ENCODE measurements at places on chromosomes 5 and 9.

GRCh38 chr9:8366161-8366926 is 566.8 kb upstream of the DMAC1 start:
- no peak for DNase-seq

DNA sequence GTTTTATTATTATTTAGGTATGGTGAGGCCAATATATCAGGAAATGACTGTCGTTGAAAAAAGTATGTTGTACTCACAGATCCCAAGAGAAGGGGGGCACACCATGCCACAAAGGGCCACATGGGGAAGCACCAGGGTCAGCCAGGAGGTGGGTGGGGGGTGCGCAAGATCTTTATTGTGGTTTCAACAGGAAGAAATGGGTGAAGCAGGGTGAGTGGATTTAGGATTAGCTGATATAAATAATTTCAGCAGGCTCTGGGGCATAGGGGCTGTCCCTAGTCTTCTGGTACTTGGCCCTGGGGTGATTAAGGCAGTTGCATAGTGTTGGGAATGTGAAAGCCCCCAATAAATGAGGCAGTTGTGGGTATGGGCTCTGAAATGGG is 8.6 kb downstream of the PDCD1LG2 start:
- DNase-seq = no peak

- DNase-seq = no peak
These were observed 159.5 kb upstream of the SLC28A3 start for GRCh38 chr9:84499969-84500582.

GRCh38 chr9:7879551-7880245 is 80.1 kb upstream of the DMAC1 start:
- DNase-seq = peak; percentile 87

Data from ELF-1 (cell line).